ENCODE measurements at places on chromosomes 5 and 9. TPM values are rescaled to one million over a fixed set of nuclear protein-coding genes. Genes with fewer than 3 reads are reported as not detected.

FBP2 gene
- total RNA-seq = not detected

PLPPR1 gene
- total RNA-seq = not detected

ASTN2 gene
- total RNA-seq = 2.7 TPM

CENPK gene
- 78.0 TPM for total RNA-seq

XPA gene
- total RNA-seq = 14.6 TPM

RMRP gene
- total RNA-seq = 6,583 TPM

DNA sequence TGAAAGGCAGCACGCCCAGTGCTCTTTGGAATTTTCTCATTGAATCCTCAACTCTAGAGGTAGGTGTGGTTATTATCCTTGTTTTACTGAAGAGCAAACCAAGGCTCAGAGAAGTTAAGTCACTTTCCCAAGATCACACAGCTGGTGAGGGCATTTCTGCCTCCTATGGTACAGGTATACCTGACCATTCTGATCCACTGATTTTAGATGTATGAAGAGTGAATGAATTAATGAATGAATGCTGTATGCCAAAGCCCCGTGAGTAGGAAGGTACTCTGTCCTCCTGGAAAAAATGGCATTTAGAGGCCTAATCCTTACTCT is 18.2 kb upstream of the CSF1R start:
- no peak overlapping the region for H3K27ac ChIP-seq
- no peak for DNase-seq
- H3K4me1 ChIP-seq = no peaks in the 10 kb centered on the region
- no peak overlapping the region for H3K4me3 ChIP-seq

DNA sequence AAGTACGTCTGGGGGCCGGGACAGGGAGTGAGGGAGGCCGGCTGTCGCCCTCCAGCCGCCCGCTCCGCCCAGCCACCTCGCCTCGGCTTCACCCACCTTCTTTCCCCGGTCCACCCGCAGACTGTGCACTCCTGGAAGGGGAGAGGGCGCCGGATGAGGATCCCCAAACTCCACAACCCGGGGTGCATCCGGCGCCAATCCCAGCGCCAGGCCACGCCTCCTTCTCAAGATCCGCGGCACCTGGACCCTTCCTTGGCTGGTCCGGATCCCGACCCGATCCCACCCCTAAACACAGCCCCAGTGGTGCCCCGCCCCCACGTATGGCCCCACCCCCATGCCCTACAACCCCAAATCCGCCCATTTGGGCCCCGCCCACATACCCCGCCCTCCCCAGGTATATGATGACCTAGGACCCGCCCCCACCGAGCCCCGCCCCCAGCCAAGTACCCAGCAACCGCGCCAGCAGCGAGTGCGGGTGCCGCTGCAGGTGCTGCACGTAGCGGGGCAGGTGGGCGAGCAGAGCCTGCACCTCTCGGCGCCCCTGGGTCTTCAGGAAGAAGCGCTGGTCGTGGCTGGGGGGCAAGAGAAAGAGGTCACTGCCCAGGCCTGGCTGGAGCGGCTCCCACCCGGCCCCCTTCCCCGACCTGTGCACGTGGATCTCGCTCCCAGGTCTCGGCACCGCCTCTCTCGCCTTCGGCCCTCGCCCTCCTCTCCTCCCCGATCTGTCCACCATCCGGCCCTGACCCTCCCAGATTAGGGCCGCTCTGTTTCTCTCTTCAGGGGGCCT is 3.2 kb downstream of the PIP5KL1 start:
- H3K4me1 ChIP-seq = peaks cover 20% of the 10 kb centered on the region
- no peak for DNase-seq
- H3K27ac ChIP-seq = no peak overlapping the region
- H3K4me3 ChIP-seq = peak overlapping the region; percentile 54
- peaks cover 19% of the 10 kb centered on the region for H3K27me3 ChIP-seq
- no peaks in the 10 kb centered on the region for H3K36me3 ChIP-seq

- DNase-seq = no peak
- peaks cover 8% of the 10 kb centered on the region for H3K27me3 ChIP-seq
- H3K36me3 ChIP-seq = no peaks in the 10 kb centered on the region
- H3K27ac ChIP-seq = no peak overlapping the region
Observed at GRCh38 chr9:99628285-99628684, 193.4 kb upstream of the NR4A3 start.

DNA sequence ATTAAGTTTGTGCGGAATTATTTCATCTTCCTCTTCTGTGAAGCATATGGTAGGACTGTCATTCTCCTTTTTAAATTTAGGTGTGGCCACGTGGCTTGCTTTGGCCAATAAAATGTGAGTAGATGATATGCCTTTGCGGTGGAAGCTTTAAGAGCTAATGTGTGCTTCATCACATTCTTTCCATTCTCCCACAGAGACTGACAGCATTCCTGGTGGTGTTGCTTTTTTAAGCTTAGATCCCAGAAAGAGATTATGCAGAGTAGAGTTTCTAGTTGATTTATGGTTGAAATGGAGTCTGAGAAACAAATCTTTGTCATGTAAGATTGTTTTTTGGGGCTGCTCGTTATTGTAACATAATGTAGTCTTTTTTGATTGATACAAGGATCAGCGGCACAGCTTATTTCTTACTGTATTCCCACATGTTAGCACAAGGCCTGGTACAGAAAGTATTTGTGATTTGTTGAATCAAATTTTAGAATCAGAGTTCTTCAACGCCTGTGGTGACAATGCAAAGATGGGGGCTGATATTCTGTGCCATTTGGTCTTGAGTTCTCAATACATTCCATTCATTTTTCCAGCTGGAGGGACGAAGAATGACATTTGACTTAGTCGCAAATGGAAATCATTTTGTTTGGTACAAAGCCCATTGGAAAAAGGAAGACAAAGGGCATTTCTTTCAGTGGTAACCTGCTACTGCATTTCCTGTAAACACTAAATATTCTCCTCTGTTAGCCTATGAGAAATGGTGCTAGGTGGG is 209.9 kb upstream of the VLDLR start:
- H3K4me1 ChIP-seq = no peaks in the 10 kb centered on the region
- no peaks in the 10 kb centered on the region for H3K36me3 ChIP-seq
- H3K4me3 ChIP-seq = no peak overlapping the region
- no peak overlapping the region for H3K27ac ChIP-seq
- H3K27me3 ChIP-seq = no peaks in the 10 kb centered on the region
- no peak for DNase-seq

- peaks cover 4% of the 10 kb centered on the region for H3K36me3 ChIP-seq
- H3K4me1 ChIP-seq = peaks cover 34% of the 10 kb centered on the region
- H3K27me3 ChIP-seq = no peaks in the 10 kb centered on the region
- no peak for DNase-seq
- no peak overlapping the region for H3K27ac ChIP-seq
- no peak overlapping the region for H3K4me3 ChIP-seq
Observed at GRCh38 chr5:178236679-178237078, 4.1 kb upstream of the PHYKPL start.

- H3K27ac ChIP-seq = no peak overlapping the region
- H3K27me3 ChIP-seq = peaks cover 8% of the 10 kb centered on the region
- no peak for DNase-seq
- H3K36me3 ChIP-seq = no peaks in the 10 kb centered on the region
- peaks cover 4% of the 10 kb centered on the region for H3K4me1 ChIP-seq
- H3K4me3 ChIP-seq = no peak overlapping the region
Observed at GRCh38 chr9:87193925-87194868, 246.9 kb upstream of the GAS1 start.

- H3K27ac ChIP-seq = no peak overlapping the region
- peaks cover 20% of the 10 kb centered on the region for H3K4me1 ChIP-seq
- H3K4me3 ChIP-seq = no peak overlapping the region
- no peak for DNase-seq
Observed at GRCh38 chr5:66861402-66861801, 265.2 kb downstream of the MAST4 start.

- no peaks in the 10 kb centered on the region for H3K36me3 ChIP-seq
- H3K4me1 ChIP-seq = no peaks in the 10 kb centered on the region
- no peaks in the 10 kb centered on the region for H3K27me3 ChIP-seq
- H3K27ac ChIP-seq = no peak overlapping the region
- DNase-seq = no peak
- no peak overlapping the region for H3K4me3 ChIP-seq
Observed at GRCh38 chr5:94168151-94168550, 426.8 kb upstream of the POU5F2 start.

DNA sequence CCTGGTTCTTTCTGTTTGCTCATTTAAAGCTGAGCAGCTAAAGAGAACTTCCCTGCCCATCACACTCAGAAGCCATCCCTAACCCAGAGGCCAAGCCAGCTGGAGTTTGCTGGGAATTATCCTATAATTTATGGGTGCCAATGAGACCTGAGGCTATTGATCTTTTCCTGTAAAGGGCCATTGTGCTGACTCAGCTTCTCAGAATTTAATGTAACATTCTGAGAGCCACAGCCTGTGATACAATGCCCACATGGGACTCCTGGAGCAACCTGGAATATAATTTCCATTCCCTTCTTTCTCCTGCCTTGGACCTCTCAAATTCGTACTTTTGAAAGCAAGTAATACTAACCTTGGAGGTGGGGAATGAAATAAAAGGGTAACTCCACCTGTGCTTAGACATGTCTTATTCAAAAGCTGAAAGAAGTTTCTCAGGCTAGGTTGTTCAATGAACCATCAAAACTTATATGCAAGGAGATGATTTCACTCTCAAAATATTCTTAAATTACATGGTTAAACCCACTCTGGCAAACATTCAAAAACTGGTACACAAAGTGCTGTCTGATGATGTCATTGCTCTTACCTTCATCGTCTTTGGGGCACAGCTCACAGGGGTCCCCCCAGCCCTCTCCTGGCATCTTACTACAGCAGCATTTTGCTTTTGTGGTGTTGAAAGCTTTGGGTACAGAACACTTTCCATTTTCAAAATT is 206.7 kb downstream of the SLC12A2 start:
- H3K27me3 ChIP-seq = no peaks in the 10 kb centered on the region
- no peak for DNase-seq
- H3K4me3 ChIP-seq = no peak overlapping the region
- H3K27ac ChIP-seq = no peak overlapping the region
- H3K36me3 ChIP-seq = no peaks in the 10 kb centered on the region
- H3K4me1 ChIP-seq = no peaks in the 10 kb centered on the region

DNA sequence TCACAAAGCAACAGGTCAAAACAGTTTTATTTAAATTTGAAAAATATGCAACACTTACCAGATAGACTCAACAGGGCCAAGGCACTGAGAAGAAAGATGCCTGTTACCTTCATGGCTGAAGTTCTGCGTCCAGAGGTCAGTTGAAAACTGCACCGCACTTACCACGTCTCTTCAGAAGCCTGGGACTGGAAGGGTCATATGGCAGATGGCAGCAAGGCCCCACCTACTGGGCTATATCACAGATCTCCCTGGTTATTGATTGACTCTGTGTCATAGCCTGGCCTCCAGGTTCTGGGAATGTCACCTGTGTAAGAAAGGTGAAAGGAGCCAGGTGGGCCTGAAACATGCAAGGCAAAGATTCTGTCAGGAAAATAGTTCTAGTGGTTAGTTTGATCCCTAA is at the start of gene SPINK1:
TSS of gene SPINK1 (minus strand) at position 207 of the 400 bp plus-strand sequence. CDS start at position 113, 94 bp downstream.
- no peaks in the 10 kb centered on the region for H3K4me1 ChIP-seq
- H3K27ac ChIP-seq = no peak within 1 kb of the TSS
- no peak within 1 kb of the TSS for H3K4me3 ChIP-seq
- H3K36me3 ChIP-seq = no peaks in the 10 kb centered on the region

DNA sequence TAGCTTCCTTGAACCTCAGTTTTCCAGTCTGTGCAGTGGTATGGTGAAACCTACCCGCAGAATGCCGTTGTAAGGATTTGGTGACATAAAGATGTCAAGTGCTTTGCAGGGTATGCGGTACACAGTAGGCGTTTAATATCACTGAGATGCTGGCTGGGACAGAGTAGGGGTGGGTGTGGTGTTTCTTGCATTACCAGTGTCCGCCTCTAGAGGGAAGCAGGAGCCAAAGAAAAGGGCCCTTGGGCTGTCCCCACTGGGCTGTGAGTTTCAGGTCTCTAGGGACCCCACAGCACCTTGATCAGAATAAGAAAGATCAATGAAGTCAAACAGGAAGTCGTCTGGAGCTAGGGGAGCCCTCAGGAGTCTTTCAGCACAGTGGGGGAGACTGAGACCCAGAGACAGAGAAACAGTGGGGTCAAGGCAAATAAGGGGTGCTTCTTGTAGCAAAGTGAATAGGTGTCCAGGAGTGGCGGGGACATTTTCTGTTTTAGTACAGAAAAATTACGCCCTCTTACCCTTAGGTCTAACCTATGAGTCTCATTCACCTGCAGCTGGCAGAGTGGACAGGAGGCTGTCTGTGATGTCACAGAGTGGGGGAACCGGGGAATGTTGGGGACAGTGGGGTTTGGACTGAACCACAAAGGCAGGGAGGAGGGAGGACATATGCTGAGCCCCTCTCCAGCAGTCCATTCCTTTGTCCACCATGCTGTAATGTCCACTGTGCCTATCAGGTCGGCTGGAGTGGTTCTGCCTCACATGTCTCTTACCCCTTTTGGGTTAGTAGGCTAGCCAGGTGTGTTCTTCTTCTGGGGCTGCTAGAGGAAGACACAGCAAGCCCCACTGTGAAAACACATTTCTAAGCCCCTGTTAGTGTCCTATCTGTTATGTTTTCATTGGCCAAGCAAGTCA is 4.7 kb upstream of the TEX53 start:
- DNase-seq = peak; percentile 55
- H3K27me3 ChIP-seq = peaks cover 15% of the 10 kb centered on the region
- no peak overlapping the region for H3K4me3 ChIP-seq
- no peaks in the 10 kb centered on the region for H3K36me3 ChIP-seq

DNA sequence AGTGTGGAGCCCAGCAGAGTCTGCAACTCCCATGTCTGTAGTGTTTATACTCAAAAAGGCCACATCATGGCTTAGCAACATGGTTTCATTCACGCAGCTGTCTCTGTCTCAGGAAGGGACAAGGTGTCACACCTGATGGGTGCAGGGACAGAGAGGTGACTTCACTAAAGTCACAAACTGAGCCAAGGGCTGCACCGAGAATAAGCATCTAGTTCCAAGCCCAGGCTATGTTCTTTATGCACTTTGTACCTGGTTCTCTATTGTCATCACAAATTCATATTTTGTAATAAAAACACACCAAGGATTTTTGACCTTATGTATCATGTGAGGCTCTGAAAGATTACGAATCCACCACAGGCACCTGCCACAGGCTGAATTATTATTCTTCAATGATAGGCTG is 64.9 kb upstream of the STK32A start:
- no peaks in the 10 kb centered on the region for H3K27me3 ChIP-seq
- H3K4me1 ChIP-seq = peaks cover 4% of the 10 kb centered on the region
- no peak overlapping the region for H3K4me3 ChIP-seq
- H3K36me3 ChIP-seq = no peaks in the 10 kb centered on the region

DNA sequence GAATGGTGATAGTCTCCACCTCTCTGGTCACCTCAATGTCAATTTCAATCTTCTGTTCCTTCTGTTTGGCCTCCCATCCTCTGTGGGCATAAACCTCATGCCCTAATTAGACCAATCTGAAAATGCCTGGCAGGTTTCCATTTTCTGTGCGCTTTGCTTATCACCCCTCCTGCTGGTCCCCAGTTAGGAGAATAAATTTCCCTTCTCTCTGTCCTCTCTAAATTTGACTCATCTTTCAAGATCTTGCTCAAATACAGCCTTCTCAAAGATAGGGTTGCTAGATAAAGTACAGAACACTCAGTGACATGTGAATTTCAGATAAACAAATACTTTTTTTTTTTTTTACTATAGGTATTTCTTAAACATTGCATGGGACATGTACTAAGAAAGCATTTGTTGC is 69.4 kb upstream of the CD180 start:
- H3K4me1 ChIP-seq = peaks cover 3% of the 10 kb centered on the region
- H3K27me3 ChIP-seq = peaks cover 8% of the 10 kb centered on the region
